ENCODE measurements at places on chromosomes 12 and 14.

- no peak for DNase-seq
Observed at GRCh38 chr12:114982760-114983159, 298.8 kb upstream of the TBX3 start.

- no peak for DNase-seq
Observed at GRCh38 chr14:93859957-93860356, 67.2 kb upstream of the FAM181A start.

DNA sequence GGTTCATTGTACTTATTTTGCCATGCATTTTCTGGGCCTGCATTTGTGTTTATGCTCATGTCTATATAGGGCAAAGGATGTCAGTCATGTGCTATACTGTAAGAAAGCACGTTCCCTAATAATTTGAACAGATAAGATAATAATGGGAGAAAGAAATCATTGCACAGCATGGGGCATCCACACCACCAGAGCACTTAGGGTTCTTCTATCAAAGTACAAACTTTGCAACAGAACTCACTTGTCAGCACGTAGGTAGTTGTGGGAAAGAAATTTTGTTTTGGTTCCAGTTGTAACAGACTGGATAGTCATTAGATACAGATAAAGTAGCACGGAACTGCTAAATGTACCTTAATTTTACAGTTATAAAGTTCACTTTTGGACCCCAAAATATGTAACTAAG lies 10.1 kb downstream of the PPP1CC start:
- DNase-seq: no peak

- DNase-seq: no peak
Observed at GRCh38 chr14:64400829-64401459, 12.8 kb downstream of the MTHFD1 start.

DNA sequence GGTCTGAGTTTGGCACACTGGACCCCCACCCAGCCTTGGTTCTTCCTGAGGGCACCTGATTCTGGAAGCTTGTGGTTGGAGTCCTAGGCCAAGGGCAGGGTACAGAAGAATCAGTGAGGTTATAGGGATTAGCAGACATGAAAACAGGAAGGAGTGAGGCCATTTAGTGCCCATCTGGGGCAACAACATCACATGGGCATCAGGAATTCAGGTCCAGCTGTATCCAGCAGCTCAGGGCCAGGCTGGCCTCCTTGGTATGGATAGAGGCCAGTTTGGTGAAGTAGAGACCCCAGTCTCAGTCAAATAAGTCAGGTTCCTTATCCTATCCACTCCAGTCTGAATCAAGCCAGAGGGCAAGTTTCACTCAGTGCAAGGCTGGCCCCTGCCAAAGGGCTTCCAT lies 36.2 kb downstream of the RASAL1 start:
- no peak for DNase-seq

GRCh38 chr12:8823565-8824300 lies 1.3 kb downstream of the A2ML1 start:
- DNase-seq: no peak

DNA sequence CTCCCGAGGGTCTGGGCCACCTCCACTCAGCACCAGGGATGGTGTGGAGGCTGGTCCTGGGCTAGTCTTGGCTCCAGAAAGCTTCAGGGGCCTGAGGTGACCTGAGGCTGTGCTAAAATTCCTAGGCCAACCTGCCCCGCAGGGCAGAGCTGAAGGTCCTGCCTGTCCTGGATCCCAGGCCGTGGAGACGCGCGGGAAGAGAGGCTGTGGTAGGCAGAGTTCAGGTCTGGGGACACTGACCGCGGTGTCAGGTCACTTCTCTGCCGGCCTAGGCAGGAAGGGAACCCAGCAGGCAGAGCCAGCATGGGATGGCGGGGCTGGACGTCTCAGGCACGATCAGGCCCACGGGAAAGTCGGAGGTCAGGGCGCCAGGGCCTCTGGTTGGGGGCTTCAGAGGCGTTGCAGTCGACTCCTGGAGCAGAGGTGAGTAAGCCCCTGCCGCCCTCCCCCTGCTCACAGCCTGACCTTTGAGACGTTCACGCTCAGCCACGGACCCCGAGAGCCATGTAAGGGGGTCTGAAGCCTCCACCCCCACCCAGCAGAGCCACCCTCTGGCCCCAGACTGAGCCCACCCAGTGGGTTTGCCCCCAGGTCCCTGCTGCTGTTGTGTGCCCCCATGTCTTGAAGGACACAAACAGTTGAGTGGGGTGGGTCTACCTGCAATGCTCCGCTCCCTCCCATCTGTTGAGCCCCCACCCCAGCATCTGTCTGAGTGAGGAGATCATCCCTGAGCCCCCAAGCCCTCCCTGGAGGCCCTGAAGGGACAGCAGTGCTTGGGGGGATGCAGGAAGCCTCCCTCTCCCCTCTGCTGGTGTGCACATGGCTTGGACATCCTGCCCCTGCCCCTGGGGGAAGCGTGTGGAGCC lies 142.7 kb downstream of the KIF26A start:
- DNase-seq: no peak

DNA sequence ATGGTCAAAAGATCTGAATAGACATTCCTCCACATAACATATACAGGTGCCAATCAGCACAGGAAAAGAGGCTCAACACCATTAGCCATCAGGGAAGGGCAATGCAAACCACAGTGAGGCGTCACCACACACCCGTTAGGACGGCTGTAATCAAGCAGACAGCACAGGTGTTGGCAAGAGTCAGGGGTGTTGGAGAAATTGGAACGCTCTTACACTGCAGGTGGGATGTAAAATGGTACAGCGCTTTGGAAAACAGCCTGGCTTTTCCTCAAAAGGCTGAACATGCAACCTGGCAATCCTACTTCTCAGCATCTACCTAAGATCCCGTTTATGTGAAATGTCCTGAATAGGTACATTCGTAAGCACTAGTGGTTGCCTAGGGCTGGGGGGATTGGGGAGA lies 21.5 kb upstream of the MMP17 start:
- DNase-seq: no peak

DNA sequence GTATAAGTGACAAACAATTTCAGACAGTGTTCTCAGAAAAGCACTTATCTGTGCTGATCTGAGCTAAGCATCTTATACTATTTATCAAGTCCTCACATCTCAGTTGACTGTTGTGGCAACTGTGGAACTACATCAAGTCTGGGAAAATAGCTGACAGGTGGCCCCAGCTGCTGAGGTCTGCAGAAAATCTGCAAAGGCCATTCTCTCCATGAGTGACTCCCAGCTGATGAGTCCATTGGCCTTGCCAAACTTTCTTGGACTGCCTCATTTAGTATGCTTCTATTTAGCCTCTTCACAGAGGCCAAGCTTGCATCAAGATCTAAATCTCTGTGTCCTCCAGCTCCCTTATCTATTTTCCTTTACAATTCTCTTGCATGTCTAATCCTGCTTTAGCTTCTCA lies 174.5 kb upstream of the RBM19 start:
- DNase-seq: no peak

DNA sequence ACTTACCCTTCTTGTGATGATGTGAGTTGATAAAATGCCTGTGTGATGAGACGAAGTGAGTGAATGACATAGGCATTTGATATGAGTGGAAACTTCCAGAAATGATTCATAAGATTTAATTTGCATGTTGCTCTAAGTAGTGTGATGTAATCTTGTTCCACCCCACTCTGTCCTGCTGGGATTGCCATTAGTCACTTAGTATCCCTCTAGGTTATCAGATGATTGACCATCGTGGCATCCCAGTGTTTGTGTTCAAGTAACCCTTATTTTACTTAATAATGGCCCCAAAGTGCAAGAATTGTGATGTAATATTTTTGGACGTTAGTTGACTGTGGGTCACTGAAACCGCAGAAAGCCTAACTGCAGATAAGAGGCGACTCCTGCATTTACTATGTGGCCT lies 214.4 kb upstream of the DIO2 start:
- no peak for DNase-seq

- DNase-seq: no peak
Observed at GRCh38 chr12:51534216-51535074, 56.6 kb upstream of the SCN8A start.

Data from hypothalamus (tissue), 51 donors.